ENCODE measurements at places on chromosomes 12 and 14.

- DNase-seq = no peak
Measured at GRCh38 chr14:103696466-103697071, 18.7 kb downstream of the XRCC3 start.

DNA sequence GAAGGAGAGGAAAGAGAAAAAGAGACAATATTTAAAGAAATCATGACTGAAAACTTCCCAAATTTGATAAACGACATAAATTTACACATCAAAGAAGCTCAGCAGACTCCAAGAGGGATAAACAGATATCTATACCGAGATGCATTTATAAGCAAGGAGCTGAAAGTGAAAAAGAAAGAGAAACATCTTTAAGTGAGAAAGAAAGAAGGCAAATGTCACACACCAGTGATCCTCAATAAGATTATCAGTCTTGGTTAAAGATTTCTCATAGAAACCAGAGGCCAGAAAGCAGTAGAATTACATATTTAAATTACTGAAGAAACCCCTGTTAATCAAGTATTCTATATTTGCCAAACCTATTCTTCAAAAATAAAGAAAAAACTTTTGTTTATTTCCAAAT is 424.2 kb downstream of the SLC16A7 start:
- DNase-seq = no peak

GRCh38 chr14:102236026-102236425 is 68.9 kb downstream of the MOK start:
- no peak for DNase-seq

DNA sequence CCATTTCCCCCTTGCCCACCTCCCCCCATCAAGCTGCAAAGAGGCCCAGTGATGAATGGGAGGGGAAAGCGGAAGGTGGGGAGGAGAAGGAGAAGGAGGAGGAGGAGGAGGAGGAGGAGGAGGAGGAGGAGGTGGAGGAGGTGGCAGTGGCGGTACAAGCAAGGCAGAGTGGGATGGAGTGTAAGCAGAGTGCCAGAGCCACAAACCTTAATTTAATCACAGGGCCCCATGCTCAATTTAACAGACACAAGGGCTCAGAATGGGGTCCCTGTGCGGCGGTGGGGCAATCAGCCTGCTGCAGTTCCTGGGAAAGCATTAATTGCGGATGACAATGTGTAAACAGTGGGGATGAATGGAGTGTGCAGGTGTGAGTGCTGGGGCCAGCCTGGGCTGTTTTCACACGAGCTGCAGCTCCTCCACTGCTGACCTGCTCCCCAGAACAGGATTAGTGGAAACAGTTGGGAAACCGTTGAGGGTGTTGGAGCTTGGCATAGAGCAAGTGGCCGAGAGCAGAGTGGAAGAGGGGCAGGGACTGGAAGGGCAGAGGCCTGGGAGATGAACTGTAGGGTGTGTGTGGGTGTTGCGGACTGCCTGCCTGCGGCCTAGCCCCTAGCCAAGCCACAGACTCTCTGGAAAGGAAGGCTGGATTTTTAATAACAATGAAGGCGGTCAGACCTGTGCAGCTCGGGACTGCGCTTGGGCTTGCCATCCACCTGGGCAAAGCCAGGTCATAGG is 36.4 kb upstream of the SMOC1 start:
- no peak for DNase-seq

- DNase-seq = no peak
Measured at GRCh38 chr12:40668099-40668529, 24.1 kb upstream of the CNTN1 start.

All from activated CD4-positive, alpha-beta T cell treated with anti-CD3 and anti-CD28 coated beads, Interleukin-2, Interleukin-6, amounts not matched to agents 100 ng/mL and 50 ng/mL, durations not matched to agents 16 hours and 8 hours (primary cell).